ENCODE measurements at places on chromosomes 16 and 17.
A peak's percentile ranks its signal among the peaks of the same experiment; 100 is the strongest.

DNA sequence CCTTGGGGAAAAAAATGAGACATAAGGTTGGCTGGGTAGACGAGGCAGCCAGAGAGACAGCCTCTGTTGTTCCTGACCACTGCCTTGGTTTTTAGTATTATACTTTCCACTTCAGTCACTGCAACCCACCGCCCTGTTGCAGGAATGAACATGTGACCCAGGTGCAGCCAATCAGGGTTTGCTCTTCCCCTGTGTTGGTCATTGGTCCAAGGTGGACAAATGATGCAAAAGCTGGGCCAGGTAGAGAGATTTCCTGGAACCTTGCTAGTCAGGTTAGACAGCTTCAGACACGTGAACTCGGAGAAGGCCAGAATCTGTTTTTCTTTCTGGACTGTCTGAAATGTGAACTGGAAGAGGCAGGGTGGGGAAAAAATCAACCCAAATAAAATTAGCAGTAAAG, 452.4 kb upstream of the RBFOX1 start:
- DNase-seq: no peak

DNA sequence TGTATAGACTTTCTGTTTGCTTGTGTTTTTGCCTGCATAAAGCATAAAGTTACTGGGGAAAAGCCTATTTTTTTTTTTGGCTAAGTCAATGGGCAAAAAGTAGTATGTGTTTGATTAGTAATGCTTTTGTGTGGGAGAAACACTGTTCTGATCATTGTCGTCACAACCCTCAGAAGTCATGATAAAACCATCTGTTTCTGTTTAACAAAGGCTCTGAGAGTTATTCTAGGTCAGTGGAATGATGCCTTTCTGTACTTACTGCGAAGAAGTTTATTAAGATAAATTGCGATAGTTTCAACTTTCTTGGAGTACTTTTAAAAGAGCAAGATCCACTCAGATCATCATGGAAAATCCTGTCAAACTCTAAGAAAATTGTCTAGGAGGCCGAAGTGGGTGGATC, 80.9 kb downstream of the PRKCA start:
- no peak for DNase-seq

DNA sequence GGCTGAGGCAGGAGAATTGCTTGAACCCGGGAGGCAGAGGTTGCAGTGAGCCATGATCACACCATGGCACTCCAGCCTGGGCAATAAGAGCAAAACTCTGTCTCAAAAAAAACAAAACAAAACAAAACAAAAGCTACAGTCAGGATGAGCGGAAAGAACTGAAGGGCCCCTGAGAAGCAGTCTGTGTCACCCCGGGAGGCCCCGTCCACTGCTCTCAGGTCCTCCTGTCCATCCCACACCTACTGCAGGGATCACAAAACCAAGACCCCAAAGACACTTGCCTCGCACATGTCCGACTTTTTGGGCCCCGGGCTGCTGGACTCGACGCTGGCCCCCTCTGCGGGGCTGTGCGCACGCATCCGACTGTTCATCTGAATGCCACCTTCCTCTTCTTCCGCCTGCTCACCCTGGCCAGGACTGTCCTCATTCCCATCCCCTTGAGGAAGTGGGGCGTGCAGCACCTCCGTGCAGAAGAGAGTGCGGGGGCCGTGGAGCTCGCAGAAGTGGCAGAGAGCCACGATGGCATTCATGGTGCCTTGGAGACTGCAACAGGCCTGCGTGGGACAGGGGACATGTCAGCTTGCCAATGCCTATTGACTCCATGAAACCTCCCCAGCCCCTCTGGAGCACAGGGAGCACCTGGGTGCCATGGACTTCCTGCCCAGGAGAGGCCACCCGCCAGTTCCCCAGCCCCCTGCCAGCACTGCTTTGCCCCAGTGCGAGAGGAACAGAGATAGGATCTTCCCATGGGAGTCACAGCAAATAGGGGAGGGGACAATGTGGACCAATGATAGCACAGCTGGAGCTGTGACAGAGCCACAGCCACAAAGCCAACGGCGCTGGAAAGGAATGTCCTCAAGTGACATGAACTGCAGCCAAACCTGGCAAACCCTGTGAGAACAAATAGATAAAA, 9.1 kb downstream of the FLCN start:
- no peak for DNase-seq

GRCh38 chr16:78122774-78123315, 23.4 kb downstream of the WWOX start:
- peak; percentile 58 for DNase-seq

DNA sequence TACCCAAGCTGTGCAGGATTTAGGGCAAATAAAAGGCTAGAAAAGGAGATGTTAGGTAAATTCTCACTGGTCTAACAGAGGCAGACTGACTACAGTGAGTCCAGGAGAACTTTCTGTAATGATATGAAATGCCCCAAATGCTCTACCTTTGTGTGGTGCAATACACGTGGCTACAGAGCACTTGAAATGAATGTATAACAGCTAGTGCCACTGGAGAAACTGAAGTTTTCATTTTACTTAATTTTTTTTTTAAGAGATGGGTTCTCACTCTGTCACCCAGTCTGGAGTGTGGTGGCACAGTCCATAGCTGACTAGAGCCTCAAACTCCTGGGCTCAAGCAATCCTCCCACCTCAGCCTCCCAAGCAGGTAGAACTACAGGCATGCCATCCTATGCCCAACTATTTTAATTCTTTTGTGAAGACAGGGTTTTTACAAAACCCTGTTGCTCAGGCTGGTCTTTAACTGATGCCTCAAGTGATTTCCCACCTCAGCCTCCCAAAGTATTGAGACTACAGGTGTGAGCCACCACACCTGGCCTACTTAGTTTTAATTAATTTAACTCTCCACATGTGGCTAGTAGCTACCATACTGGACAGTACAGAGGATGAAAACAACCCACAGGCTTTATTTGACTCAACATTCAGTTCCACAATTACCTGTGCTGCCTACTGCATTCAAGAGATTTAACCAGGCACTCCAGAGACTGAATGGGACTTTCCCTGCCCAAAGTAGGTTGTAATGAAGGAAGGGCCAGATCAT, 84.8 kb upstream of the PLEKHM1 start:
- DNase-seq: no peak

- no peak for DNase-seq
Observed at GRCh38 chr16:8730335-8730915, 56.0 kb downstream of the ABAT start.

- DNase-seq: no peak
Observed at GRCh38 chr17:8046929-8047768, 8.3 kb downstream of the ALOX15B start.

DNA sequence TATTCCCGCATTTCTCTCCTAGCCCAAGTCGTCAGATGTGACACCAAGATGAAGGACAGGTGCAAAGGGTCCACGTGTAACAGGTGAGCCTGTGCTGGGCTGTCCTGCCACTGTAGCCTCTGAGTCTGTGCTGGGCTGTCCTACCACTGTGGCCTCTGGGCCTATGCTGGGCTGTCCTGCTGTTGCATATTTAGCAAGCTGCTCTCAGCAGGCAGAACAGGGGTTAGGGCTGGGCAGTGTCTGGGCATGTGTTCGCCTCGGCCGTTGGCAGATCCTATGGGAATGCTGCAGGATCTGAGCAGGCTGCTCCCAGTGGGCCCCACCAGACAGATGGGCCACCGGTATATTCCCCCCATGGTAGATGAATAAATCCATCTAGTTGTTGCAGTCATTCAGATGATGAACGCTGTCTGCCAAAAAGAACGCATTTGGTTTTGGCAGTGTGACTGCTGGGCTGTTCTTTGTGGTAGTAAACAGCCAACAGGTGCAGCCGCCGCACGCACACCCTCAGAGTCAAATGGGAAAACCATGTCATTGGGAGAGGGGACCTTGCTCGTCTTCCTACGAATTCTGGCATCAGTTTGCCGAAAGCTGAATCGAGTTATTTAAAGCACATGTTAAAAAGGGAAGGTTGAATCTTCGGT, 49.2 kb downstream of the CRISPLD2 start:
- no peak for DNase-seq

- no peak for DNase-seq
Observed at GRCh38 chr16:86127366-86127765, 228.4 kb downstream of the IRF8 start.

DNA sequence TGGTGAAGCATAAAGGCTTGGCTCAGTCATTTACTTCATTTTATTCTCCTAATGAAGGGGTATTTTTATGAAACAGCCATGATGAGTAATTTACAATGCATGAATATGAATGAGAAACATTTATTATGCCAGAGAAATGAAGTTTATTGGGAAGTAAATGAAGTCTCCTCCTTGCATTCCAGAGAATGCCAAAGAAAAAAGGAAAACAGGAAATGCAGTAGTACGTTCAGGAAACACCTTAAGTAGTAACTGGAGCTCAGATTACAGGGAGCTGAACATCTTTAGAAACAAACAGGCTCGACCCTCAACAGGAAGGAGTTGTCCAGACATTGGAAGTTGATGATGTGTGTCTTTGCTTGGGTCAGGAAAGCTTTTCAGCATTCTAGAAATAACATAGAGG, 4.6 kb downstream of the KRT34 start:
- DNase-seq: no peak

DNA sequence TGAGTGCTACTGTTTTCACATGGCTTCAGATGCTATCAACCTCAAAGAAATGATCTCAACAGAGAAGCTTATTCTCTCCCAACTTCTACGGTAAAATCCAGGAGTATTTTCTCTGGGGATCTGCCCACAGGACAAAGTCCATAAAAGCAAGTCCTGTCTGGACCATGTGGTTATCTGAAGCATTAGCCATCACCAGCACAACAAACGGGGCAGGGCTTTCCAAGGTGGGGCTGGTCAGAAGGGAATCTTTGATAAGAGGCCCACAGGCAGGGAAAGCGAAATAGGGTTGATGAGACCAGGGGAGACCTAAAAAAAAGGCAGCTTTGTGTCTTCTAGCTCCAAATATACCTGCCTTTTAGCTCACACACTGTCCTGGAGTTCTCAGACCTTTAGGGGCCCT, 38.7 kb upstream of the CACNG3 start:
- DNase-seq: no peak

DNA sequence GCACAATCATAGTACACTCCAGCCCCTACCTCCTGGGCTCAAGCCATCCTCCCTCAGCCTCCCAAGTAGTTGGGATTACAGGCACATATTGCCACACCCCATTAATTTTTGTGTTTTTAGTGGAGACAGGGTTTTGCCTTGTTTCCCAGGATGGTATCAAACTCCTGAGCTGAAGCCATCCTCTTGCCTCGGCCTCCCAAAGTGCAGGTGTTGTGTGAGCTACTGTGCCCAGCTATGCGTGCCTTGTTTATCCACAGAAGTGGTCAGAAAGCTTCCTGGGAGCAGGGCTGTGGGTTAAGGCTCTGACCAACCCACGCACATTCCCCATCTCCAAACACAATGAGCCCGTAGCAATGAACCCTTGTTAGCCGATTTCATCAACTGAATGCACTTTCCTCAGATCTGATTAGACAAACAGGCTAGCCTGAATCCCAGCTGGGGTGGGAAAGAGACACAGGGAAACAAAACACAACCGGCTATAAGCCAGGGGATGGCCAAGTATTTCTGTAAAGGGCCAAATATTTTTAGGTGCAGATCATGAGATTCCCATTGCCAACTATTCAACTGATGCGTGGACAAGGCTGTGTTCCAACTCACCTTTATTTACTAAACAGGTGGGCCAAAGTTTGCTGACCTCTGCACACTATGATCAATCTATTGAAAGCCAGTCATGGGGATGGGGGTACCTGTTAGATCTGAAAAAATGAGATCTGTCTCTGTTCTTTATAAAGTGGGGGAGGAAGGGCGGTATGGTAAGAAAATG, 193.6 kb downstream of the CPPED1 start:
- DNase-seq: no peak
